ENCODE measurements at places on chromosomes 3 and 15.

- peak; percentile 81 for DNase-seq
These were observed 41.8 kb upstream of the CCNL1 start for GRCh38 chr3:157201648-157202278.

- DNase-seq, result peak; percentile 56
These were observed 989 bp upstream of the PPIB start for GRCh38 chr15:64163659-64164362.

GRCh38 chr15:61083081-61083787 lies 145.9 kb downstream of the RORA start:
- no peak for DNase-seq

GRCh38 chr3:66010739-66011655 lies 27.7 kb downstream of the MAGI1 start:
- no peak for DNase-seq

- DNase-seq, result peak; percentile 99
These were observed 3.3 kb upstream of the DCP1A start for GRCh38 chr3:53350652-53351051.

- no peak for DNase-seq
These were observed 29.1 kb downstream of the CADM2 start for GRCh38 chr3:84987706-84988504.

DNA sequence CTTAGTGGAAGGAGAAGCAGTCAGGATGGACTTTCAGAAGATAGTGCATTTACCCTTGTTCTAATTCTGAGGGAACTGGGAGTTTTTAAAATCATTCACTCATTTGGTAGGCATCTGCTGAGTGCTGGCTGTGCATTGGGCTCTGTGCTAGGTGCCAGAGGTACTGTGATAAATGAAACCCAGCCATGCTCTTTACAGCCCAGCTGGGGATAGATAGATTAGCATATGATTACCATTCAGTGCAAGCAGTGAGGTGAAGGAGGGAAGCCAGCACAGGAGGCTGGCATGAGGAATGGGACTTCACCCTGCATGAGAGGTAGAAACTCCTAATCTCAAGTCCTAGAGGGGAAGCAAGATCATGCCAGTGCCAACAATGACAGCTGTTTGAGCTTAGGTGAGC lies 361.9 kb upstream of the TRIM42 start:
- no peak for DNase-seq

DNA sequence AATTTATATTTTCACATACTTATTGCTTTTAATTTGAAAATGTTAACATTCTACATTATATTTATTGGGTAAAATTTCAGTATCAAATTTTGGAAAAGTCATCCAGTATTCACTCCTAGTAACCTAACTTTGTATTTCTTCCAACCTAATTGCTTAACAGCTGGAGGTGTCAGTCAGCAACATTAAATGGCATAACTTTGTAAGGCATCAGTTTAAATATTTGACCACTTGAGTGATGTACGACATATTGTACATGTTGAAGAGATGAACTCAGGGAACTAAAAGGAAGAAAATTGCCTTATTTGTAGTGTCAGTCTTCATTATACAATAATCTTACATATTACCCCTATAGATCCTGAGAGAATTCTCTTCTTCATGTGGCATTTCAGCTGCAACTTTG lies 326.8 kb downstream of the NAALADL2 start:
- DNase-seq, result no peak

DNA sequence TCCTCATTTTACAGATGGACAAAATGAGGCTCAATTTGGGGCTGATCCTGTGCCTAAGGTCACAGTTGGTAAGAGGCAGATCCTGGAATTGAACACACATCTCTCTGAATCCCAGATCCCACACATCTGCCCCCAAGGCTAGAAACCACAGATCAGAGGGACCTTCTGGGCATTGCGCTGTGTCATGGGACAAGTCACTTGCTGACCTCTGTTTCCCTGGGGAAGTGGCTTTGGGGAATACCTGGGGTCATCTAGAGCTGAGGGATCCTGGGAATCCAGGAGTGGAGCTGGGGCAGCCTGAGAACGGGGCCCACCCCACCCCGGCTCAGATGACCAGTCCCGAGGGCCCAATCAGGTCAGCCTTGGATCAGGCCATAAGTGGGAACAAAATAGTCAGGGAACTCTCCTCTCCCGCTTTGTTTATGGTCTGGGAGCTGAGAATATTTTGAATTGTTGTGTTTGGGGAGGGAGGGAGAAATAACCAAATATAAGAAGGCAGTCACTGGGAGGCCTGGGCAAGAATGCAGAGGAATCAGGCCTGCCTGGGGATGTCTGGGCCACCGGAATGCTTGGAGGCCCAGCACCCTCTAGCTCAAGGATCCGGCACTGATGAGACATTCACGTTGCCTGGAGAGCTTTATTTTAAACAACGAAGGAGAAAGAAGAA lies 8.8 kb upstream of the SLC6A6 start:
- no peak for DNase-seq

DNA sequence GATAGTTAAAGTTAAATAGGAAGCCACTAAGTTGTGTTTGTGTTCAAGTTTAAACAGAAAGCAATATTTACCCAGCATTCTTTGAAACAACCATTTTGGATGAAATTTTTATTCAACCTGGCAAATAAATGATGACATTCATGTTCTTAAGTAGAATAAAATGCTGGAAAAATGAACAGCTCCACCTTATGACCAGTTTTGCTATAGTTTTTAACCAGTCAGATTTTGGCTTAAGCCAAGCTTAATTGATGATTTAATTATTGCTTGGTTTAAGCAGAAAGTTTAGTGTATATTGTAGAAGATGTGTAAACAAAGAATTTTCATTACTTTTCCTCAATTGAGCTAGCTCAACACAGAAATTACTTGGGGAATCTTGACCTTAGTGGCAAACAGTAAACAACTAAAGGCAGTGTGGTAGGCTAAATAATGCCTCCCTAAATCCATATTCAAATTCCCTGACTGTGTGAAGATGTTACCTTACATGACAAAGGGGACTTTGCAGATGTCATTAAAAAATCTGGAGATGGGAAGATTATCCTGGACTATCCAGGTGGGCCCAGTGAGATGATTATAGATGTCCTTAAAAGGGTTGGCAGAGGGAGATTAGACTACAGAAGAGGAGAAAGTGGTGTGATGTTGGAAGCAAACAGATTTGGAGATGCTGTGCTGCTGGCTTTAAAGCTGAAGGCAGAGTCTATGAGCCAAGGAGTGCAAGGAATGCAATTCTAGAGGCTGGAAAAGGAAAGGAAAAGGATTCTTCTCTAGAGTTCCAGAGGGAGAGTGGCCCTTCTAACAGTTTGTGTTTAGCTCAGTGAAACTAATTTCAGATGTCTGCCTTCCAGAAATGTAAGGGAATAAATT lies 448.6 kb upstream of the GOLIM4 start:
- DNase-seq, result peak; percentile 7

DNA sequence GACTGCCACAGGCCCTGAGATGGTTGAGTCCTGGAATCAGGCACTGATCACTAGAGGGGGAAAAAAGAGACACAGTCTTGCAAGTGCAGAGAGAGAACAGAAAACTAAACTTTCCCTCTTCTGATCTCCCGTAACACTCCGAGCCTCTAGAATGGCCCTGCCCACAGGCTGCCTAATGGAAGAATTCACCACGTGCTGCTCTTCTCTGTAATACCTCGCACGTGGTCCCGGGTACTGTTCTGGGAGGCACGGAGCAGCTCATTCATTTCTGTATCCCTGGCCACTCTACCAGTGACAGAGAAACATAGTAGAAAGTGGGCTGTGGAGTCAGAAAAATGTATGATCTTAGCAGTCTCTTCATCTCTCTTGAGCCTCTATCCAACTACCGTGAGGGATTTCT lies 30.4 kb downstream of the VGLL4 start:
- no peak for DNase-seq

GRCh38 chr15:100721758-100722550 lies 119.6 kb downstream of the ASB7 start:
- DNase-seq, result peak; percentile 35

DNA sequence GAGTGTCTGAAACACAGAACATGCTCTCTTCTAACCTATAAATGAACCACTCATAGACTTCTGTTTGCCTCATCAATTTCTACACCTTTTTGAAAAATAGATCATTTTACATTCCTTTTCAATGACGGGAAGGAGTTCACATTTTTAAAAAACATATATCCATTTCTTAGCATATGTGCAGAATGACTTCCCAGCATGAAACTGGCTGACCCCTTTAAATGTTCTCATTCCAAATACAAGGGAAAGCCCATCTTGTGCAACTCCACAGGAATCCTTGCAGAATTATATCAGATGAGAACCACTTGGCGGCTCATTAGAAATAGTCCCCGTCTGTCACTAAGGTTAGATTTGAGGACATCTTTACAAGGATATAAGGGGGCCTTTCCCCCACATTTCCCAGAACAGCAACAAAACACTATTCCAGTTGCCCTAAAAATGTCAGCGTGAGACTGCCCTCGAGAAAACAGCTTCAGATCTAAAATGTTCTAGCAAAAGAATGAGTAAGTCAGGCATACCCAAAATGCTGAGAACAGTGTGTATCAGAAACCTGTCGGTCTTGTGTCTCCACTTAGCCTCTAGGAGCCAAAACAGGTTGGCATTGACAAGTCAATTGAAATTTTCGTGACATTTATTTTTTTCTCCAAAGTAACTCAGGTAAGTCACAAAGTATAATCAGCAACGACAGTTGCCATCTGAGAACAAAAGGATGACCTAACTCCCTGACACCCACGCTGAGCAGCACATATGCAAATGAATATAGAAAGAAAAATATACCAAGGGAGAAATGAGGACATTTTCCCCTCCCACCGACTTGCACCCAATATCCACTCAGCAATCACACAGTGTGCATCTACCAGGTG lies 63.1 kb downstream of the FOXP1 start:
- DNase-seq, result no peak

DNA sequence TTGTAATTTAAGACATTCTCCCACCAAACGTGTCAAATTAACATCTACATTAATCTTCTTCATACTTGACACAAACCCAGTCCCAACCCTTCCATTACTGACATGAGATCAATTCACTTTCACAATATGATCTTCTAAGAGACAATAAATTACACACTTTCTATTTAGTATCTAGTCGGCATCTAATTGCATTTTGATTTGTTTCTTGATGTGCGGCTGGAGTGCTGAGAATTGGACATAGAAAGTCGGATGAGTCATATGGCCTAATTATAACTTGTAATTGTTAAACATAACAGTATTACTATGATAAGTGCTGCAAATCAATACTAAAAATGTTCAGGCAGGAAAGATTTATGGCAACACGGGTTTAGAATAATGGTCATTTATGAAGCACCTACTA lies 78.4 kb upstream of the RORA start:
- DNase-seq, result no peak

DNA sequence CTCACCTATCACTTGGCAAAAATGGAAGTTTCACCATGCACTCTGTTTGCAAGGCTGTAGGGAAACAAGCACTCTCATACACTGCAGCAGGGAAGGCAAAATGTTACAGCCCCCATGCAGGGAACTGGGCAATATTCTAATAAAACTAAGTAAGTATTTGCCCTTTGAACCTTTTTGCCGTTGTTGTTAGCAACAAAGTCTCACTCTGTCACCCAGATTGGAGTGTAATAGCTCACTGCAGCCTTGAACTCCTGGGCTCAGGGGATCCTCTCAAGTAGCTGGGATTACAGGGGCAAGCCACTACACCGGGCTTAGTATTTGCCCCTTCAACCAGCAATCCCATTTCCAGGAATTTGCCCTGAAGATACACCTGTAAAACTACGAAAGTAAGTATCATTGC lies 122.5 kb downstream of the TBC1D5 start:
- no peak for DNase-seq

DNA sequence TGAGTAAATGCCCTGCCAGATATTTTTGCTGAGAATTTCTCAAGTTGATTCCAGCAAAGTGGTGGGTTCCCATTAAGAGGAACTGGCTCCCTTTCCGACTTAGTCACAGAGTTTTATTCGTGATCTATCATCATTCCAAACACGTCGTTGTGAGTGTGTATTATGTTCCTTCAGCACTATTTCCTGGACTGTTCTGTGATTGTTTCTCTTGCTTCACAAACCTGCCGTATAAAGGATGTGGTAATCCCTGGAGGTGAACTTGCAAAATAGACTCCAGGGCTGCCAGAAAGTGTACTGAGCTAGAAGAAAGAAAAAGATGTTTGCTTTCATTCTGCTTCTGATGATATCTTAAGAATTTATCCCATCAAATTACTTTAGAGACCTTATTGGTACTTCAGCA lies 14.5 kb upstream of the CAPN3 start:
- peak; percentile 38 for DNase-seq

- DNase-seq, result no peak
These were observed 48.8 kb upstream of the HEG1 start for GRCh38 chr3:125104639-125105038.

DNA sequence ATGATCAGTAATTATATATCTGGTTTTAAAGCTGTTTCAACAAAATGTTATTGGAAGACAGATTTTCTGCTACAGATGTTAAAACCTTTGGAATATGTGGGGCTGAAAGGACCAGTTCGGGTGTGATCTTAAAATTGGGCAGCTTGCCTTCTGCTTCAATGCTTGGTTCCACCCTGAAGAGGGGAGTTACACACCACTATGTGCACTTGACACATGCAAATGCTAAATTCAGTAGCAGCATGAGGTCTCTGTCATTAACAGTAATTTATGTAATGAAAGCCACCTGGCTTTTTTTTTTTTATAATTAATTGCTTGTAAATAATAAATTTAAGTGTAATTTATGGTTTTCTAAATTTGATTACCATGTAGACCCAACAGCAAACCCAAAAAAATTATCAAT lies 24.6 kb downstream of the CDIN1 start:
- DNase-seq, result no peak

Data from hematopoietic multipotent progenitor cell treated with erythropoietin and hydrocortisone succinate and interleukin-3 and kit ligand, for 4 days (in vitro differentiated cells).